Lung (tissue), 17 donors: ENCODE measurements at places on chromosomes 2 and 18. TPM values are rescaled to one million over a fixed set of nuclear protein-coding genes. Genes with fewer than 3 reads are reported as not detected.

DNA sequence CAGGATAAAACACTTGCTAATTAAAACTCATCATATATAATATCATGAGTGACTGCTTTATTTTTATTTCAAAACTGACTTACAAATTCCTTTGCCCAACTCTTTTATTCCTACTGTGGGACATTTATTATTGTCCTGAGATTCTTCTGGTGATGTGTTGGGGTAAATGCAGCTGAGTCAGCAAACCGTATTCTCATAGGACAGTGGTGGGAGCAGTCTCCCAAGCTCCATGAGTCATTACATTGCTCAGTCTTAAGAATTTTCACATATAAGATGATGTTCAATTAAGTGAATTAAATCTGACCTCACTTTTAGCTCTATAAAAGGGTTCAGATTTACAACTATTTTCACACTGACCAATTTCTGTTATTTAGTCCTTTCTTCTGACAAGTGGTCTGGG, 1530.7 kb downstream of the LRP1B start:
- no peak for DNase-seq

- no peak for DNase-seq
These were observed 65.9 kb upstream of the SH3RF3 start for GRCh38 chr2:109062859-109063700.

DNA sequence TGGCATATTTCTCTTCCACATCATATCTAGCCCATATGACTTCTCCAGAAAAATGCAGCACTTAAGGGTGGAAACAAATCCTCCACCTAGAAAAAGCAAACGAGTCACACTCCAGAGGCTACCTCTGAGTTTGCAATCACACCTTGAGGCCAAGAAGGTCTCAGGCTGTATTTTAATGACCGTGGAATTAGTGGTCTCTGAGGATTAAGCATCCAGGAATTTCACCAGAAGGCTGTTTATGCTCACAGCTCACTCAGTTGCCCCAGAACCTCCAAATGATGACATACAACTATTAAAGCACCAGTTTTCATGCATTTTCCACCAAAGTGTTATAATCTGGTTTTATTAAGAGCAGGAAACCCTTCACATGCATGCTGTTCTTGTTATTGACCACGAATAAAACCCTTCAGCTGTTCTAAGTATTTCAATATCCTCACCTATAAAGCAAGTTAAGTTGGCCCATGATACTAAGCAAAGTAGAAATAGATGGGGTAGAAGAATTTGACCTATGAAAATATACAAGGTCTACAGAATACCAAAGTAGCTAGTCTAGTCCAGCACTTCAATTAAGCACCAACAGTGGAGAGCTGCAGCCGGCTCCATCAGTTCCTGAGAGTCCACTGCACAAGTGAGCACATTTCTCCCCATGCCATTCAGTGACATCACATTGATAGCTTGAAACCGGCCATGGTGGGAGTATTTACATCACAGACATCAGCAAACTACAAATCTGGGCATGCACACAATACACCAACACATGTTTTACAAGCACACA, 39.5 kb upstream of the SLC14A1 start:
- no peak for DNase-seq

DNA sequence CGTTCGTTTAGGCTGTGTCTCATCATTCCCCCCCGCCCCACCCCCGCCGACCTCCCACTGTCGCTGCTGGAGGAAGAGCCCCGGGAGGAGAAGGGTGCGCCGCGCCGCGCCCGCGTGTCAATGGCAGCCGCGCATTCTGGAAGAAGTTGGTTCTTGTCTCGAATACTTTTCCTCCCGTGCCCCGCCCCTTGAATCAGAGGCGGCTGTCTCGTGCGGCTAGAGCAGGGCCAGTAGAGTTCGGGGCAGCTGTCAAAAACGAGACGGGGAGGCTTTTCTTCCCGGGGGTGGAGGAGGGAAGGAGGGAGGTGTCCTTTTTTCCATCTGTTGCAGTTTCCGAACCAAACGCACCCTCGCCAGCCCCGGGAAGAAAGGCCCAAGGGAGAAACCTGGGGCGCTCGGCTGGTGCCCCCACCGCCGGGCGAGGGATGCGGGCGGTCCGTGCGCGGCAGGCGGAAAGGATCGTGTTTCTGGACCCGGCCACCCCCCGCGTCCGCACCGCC, 410 bp upstream of the TGIF1 start:
- no peak for DNase-seq

GRCh38 chr18:39039813-39040212, 1474.2 kb upstream of the CELF4 start:
- no peak for DNase-seq

DNA sequence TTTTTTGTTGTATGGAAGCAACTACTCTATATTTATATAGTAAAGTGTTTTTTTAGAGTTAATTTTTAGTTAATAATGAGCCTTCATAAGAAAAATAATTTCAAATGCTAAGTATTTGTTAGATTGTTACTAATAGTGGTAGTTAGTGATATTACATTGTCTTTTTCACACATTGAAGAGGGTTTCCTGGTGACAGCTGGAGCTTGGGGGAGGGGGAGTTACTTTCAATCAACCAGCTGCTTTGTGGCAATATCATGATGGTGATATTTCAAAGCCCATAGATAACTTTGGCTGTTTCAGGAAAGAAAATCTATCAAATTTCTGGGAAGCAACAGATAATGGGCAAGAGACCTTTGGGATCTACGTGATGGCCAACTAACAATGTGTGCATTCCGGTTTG, 4.1 kb downstream of the RHBDD1 start:
- peak; percentile 6 for DNase-seq

DNA sequence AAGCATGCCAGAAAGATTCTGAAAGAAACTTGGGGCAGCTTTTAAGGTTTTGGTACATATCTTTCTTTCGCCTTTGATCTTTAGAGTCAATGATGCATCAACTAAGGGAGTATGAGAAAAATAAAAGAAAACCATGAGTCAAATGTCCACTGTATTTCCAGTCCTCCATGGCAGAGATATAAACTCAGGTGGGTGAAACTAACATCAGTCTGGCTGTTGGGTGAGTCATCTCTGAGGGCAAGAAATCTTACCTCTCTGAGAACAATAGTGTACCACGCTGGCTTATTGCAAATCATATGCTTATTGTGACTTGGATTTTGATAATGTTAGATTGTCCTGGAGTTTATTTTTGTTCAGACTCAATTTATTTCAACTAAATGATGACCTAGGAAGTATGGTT, 521.0 kb downstream of the PLCL1 start:
- no peak for DNase-seq

DNA sequence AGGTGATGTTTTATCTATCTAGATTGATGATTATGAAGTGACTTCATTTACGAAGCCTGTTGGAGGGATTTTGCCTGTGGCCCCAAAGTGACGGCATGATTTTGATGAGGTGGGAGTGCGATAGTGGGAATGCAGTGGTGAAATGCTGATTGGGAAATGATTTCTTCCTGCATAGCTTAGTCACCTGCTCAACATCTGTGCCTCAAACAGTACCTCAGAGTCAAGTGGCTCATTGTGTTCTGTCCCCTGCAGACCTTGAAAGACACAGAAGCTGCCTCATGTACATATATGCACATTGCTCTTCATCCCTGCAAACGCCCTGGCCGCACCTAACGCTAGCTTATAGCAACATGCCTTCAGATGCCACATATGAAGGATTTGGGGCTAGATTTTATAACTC, 201.2 kb downstream of the TPGS2 start:
- DNase-seq: no peak

DNA sequence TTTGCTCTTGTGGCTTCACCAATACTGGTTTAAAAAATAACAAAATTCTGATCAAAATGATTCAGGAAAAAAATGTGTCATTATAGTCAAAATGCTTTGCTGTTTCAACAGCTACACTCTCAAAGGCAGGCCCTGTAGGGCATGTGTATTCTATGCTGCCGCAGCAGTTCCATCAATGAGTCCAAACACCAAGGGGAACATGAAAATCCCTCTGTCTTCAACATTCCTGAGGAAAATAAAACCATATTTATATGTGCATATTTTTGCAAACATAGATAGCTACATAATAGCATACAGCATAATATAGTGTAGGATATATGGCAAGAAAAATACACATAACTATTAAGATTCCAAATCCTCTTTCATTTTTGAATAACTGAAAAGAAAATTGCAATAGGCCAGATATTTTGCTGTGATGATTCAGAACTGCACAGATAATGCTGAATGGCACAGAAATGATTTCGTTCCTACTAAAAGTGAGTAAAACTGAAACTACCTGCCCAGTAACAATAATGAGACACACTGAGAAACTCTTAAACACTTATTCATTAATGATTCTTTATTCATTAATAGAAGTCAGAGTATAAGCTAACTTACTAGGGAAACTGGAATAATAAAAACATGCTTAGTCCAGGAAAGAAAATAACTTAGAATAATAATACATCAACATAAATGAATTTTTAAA, 343.8 kb downstream of the SUCLG1 start:
- no peak for DNase-seq

DNA sequence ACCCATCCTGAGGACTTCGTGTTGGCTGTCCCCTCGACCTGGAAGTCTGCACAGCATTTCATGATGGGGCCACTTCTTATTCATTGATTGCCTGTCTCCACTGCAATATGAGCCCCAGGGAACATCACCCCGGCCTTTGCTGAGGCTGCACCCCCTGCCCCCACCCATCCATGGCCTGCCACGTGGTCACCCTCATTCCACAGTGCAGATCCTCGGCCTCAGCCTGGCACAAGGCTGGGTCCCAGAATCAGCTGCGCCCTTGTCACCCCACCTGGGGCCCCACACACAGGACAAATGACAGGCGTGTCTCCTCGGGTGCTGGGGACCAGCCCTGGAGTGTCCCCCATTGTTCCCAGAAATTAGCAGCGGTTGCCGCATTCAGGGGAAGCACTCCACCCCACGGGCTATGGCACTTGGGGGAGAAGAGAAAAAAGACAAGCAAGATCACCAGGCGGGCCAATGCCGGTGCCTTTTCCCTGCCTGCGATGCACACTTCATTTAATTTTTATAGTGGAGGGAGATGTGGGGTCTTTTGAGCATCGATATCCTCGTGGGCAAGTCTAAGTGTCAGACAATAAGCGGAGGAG, 157.4 kb downstream of the INHBB start:
- no peak for DNase-seq

DNA sequence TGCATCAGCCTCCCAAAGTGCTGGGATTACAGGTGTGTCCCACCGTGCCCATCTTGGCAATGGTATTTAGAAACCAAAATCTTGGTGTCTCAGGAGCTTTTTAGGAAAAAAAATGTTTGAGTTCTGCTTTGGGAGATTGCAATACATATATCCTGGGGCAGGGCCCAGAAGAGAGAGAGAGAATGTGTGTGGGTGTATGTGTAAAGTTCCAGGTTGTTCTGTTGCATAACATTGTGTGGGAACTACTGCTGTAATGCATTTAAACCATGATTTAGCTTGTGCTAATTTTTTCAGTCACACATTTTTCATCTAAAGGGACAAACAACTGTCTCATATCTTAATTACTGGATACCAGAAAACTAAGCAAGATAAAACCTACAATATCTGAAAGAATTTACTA, 70.8 kb upstream of the NABP1 start:
- DNase-seq: no peak

DNA sequence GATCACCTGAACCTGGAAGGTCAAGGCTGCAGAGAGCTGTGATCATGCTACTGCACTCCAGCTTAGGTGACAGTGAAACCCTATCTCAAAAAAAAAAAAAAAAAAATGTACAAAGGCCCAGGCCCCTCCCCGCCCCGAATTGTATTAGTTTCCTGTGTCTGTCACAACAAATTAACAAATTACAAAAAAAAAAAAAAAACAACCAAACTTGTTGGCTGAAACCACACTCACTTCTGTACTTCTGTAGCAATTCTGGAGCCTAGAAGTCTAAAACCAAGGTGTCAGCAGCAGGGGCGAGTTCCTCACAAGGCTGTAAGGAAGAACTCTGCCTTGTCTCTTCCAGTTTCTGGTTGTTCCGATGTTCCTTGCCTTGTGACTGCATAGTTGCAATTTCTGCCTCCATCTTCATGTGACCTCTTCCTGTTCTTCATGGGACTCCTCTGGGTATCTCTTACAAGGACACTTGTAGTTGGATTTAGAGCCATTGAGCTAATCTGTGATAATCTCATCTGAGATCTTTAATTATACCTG, 100.8 kb upstream of the ZSWIM2 start:
- no peak for DNase-seq

DNA sequence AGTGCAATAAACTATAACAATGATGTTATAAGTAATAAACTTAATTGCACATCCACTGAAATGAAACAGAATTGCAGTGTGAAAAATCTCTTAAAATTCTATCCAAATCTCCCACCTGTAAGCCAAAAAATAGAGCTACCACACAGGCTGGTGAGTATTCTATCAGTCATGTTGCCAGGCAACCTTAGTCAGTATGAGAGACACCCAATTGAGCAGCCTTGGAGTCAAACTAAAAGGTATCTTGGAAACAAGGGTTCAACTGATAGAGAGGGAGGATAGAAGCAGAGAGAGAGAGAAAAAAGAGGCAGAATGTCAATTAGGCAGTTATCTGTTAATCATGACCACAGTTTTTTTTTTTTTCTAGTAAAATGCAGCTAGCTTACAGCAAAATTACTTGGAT, 45.8 kb downstream of the GALNT13 start:
- no peak for DNase-seq

GRCh38 chr18:22378672-22379282, 38.9 kb downstream of the CTAGE1 start:
- peak; percentile 29 for DNase-seq

DNA sequence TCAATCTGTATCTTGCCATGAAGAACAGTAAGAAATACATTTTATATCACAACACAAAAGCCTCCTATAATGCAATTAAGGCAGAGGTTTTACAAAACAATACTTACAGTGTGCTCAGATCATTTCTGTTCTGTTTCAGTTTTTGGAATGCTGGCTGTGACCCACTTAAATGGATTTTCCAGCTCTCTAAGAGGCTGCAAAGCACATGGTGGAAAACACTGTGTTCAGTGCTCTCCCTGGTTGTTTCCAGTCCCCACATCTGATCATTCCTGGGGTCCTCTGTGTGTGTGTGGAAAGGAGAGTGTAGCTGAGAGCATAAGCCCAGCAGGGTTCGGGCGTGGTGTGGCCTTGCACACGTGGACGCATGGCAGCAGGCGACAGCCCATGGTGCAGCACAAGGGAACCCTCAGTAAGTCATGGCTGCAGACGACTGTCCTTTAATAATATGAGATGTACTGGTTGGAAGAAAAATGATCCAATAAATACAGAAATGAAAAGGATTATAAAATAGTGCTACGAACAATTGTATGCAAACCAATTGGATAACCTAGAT, 95.6 kb downstream of the FAM210A start:
- no peak for DNase-seq

GRCh38 chr2:260507-261161, 3.2 kb downstream of the SH3YL1 start:
- peak; percentile 82 for DNase-seq

- DNase-seq: no peak
These were observed 482.0 kb downstream of the BCL11A start for GRCh38 chr2:60071490-60071831.

The POTEI gene
- total RNA-seq: 0.28 TPM

The SRD5A2 gene
- total RNA-seq: 2.9 TPM

The C2orf74 gene
- 11.5 TPM for total RNA-seq

The INHBB gene
- total RNA-seq: 7.8 TPM

The PLGLB1 gene
- total RNA-seq: 8.3 TPM

The AMER3 gene
- total RNA-seq: 0.09 TPM

The ACADL gene
- total RNA-seq: 34.8 TPM
